ENCODE measurements at places on chromosomes 13 and 19.

GRCh38 chr19:47681936-47682335 is 31.3 kb upstream of the EHD2 start:
- no peak for DNase-seq

- no peak for DNase-seq
Measured at GRCh38 chr19:47215581-47215980, 15.4 kb downstream of the BBC3 start.

GRCh38 chr13:28396053-28396452 is 98.9 kb downstream of the FLT1 start:
- DNase-seq, result no peak

DNA sequence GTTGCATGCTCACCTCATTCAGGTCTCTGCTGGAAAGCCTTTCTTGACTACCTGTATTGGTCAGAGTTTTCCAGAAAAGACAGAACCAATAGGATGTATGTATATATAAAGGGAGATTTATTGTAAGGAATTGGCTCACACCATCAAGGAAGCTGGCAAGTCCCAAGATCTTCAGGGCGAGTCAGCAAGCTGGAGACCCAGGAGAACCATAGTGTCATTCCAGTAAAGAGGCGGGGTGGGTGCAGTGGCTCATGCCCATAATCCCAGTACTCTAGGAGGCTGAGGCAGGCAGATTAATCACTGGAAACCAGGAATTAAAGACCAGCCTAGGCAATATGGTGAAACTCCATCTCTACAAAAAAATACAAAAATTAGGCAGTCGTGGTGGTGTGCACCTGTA is 30.4 kb upstream of the FARP1 start:
- peak; percentile 32 for DNase-seq

DNA sequence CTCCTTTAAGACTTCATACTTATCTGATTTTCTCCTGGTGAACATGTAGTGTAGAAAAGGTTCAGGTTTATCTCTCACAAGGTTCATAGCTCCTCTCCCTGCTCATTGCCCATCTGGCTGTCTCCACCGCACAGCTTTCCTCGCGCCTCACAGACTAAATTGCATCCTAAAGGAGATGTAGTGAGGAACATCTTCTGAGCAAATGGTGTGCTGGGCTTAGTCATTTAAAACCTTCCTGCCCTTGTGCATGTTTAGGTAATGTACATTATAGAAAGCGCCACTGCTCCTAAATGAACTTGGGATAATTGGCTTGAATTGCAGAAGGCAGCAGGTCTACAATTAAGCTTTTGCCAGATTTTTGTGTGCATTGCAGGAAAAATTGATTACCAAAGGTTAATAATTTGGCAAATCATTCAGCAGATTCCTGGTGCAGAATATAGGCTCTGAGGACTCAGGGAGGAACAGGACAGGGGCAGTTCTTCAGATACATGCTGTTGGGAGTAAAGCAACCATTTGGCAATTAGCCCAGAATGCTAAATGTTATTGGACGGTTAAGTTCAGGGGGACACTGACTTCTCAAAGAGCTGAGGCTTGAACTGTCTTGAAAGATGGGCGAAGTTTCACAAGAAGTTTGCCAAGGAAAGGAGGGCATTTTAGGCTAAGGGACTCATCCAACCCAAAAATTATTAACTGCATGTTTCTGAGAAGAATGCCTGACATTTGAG is 108.4 kb upstream of the CLDN10 start:
- no peak for DNase-seq

DNA sequence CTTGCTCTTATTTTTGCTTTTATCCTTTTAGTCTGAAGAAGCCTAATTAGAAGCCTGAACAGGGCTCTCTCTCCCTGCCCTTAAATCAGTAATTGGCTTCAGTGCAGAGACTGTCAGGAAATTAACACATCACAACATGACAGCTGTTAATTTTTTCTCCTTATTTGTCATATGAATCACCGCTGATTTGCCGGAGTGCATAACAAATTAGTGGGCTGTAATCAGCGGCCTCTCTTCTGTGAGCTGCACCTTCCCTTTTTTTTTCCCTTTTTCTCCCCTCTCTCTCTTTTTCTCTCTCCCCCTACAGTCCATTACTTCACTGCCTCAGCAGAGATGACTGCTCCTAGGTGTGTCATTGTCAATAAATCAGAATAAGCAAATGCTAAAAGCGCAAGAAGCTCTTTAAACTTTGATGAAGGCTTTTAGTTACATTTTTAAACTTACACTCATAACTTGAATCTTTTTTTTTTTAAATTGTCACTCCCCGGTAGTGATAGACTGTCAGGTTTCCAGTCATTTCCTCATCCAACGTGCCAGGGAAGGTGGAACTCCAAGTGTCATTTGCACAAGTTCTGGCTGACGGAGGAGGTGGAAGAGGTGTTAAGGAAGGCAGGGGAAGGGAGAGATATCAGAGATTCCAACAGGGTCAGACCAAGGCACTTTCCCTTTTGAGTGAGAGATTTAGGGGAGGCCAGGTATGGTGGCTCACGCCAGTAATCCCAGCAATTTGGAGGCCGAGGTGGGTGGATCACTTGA is 197.1 kb upstream of the TSHZ3 start:
- DNase-seq, result no peak

GRCh38 chr19:35329323-35329722 is 336 bp downstream of the CD22 start:
- no peak for DNase-seq

DNA sequence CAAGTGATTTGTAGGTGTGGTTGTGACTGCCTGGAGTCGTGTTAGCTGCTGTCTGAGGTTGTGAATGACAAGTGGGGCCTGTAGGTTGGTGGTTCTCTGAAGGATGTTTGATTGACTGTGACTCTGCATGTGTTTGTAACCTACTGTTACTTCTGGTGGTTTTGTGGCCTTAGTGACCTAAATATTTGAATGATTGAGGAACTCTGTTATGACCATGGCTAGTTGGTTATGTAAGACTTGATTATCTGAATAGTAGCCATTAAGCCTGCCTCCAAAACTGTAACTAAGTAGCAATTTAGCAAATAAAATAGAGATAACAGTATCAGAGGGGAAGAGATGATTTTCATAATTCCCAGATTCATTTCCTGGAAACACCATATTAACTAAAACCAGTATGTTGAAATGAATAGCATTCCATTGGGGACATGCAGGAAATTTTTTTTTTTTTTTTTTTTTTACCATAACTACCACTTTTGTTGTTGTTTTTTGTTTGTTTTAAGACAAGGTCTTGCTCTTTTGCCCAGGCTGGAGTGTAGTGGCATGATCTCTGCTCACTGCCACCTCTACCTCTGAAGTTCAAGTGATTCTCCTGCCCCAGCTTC is 865 bp downstream of the ZNF382 start:
- DNase-seq, result no peak

GRCh38 chr19:17243830-17244617 is 1.7 kb downstream of the NR2F6 start:
- peak; percentile 52 for DNase-seq

- DNase-seq, result no peak
Measured at GRCh38 chr19:58372311-58373133, 8.3 kb downstream of the ZNF837 start.

GRCh38 chr13:102978168-102978567 is 88.0 kb downstream of the SLC10A2 start:
- DNase-seq, result no peak

DNA sequence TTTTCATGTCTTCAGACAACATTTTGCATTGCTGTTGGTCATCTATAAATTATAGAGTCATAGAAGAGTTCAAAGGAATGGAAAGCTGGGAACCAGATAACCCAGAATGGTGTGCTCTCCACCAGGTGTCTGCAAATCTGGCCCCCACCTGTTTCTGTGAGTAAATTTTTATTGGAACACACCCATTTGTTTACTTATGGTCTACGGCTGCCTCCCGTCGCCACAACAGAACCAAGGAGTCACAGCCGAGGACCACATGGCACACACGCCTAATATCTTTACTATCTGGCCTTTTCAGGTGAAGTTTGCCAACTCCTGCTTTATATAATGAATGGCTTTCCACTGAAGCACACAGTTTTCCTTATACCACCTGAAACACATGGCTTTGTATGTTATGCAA is 58.2 kb downstream of the EFNB2 start:
- no peak for DNase-seq

- DNase-seq, result peak; percentile 89
Measured at GRCh38 chr19:33080761-33081681, at the start of gene GPATCH1. TSS of gene GPATCH1 (plus strand) at chr19:33081181. CDS start at chr19:33081194, 13 bp downstream.

GRCh38 chr19:48171710-48172109 is 1.2 kb downstream of the ZSWIM9 start:
- DNase-seq, result no peak

GRCh38 chr19:15101479-15102082 is 5.6 kb upstream of the SYDE1 start:
- DNase-seq, result peak; percentile 41

All from fibroblast of skin of back (primary cell).